ENCODE measurements at places on chromosomes 13 and 19. TPM values are rescaled to one million over a fixed set of nuclear protein-coding genes. Genes with fewer than 3 reads are reported as not detected.

The RASAL3 gene
- total RNA-seq = 1.5 TPM

DNA sequence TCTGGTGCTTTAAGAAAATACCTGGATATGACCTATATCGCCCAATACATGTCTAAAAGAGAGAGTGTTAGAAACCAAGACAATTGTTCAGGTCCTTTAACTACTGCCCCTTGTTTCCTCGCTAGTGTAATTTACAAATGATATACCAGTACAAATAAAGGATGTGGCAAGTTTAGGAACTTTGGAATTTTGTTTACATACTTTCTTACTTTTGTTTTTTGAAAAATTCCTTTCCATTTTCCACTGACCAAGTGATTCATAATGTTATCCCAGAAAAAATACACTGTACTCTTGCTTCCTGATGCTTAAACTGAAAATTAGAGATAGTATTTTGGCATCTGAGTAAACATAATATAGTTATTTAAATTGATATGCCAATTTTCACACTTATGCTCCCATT, 96.8 kb upstream of the CSNK1A1L start:
- no peaks in the 10 kb centered on the region for H3K27me3 ChIP-seq
- no peaks in the 10 kb centered on the region for H3K4me1 ChIP-seq
- no peaks in the 10 kb centered on the region for H3K36me3 ChIP-seq
- no peak overlapping the region for H3K4me3 ChIP-seq
- no peak for DNase-seq

GRCh38 chr13:44763615-44764301, 187.6 kb upstream of the TSC22D1 start:
- peaks cover 2% of the 10 kb centered on the region for H3K27me3 ChIP-seq
- no peaks in the 10 kb centered on the region for H3K36me3 ChIP-seq
- no peak overlapping the region for H3K4me3 ChIP-seq
- no peak overlapping the region for H3K27ac ChIP-seq
- peaks cover 32% of the 10 kb centered on the region for H3K4me1 ChIP-seq
- no peak for DNase-seq

- H3K4me3 ChIP-seq = no peak overlapping the region
- H3K27me3 ChIP-seq = peaks cover 1% of the 10 kb centered on the region
- no peaks in the 10 kb centered on the region for H3K4me1 ChIP-seq
- DNase-seq = no peak
- H3K36me3 ChIP-seq = no peaks in the 10 kb centered on the region
Observed at GRCh38 chr13:76164290-76164689, 528.2 kb downstream of the LMO7 start.

DNA sequence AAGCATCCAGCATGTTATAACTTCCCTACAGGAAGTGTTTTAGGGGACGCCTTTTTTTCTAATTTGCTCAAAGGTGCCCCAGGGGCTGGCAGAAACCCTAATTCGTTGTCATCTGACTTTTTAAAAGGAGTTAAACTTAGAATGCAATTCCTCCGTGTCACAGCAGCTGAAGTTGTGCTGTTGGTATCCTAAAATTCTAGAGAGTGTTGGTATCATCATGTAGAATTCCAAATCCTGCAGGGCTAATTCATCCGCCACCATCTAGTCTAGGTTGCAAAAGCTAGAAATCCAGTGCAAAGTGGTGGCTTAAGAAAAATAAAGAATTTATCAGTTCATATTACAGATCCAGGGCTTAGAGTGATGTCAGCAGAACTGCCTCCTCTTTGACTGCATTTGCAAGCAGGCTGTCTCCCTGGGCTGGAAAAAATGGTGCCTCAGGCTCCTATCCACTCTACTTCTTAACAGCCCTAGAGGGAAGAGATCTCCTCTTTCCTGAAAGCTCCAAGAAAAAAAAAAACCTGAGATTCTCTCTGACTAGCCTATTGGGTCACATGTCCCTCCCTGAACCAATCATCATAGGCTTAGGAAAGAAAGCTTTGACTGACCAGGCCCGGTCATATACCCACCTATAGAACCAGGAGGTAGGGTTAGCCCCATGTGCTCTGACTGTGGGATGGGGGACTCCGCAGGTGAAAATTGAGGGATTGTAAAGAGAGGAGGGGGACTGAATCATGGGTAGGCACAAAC, 73.0 kb downstream of the MAP4K1 start:
- H3K4me3 ChIP-seq = no peak overlapping the region
- peaks cover 4% of the 10 kb centered on the region for H3K36me3 ChIP-seq
- no peaks in the 10 kb centered on the region for H3K27me3 ChIP-seq
- H3K27ac ChIP-seq = no peak overlapping the region
- DNase-seq = no peak

GRCh38 chr19:40358773-40359172, 10.3 kb downstream of the PLD3 start:
- no peak overlapping the region for H3K4me3 ChIP-seq
- DNase-seq = no peak
- no peak overlapping the region for H3K27ac ChIP-seq
- peaks cover 4% of the 10 kb centered on the region for H3K36me3 ChIP-seq
- H3K27me3 ChIP-seq = peaks cover 4% of the 10 kb centered on the region

GRCh38 chr19:48887861-48888612, 10.5 kb downstream of the TULP2 start:
- H3K36me3 ChIP-seq = peaks cover 14% of the 10 kb centered on the region
- no peak for DNase-seq
- H3K27ac ChIP-seq = no peak overlapping the region
- no peak overlapping the region for H3K4me3 ChIP-seq

GRCh38 chr19:3163230-3163886, 15.2 kb upstream of the S1PR4 start:
- peak; percentile 75 for DNase-seq
- no peak overlapping the region for H3K4me3 ChIP-seq
- no peaks in the 10 kb centered on the region for H3K36me3 ChIP-seq
- peaks cover 5% of the 10 kb centered on the region for H3K27me3 ChIP-seq
- no peak overlapping the region for H3K27ac ChIP-seq
- H3K4me1 ChIP-seq = no peaks in the 10 kb centered on the region

- H3K4me1 ChIP-seq = no peaks in the 10 kb centered on the region
- no peak overlapping the region for H3K27ac ChIP-seq
- H3K36me3 ChIP-seq = no peaks in the 10 kb centered on the region
- H3K4me3 ChIP-seq = no peak overlapping the region
Observed at GRCh38 chr13:72643311-72643989, 84.0 kb downstream of the MZT1 start.

The PSG5 gene
- total RNA-seq = not detected

DNA sequence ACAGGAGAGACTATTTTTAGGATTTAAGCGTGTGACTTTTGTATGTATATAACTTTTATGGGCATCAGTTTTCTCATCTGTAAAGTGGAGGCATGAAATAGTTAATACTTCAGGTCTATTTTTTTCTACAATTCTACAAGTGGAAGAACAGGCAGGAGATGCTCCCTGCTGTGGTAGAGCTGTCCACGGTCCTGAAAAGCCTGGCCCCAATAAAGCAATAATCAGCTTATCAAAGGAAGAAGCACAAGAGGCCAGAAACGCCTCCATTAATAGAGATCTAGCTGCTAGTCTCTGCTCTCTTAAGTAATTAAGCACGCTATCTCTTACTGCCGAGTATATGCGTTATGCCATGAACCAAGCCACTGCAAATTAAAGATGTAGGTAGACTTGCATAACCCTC, 28.0 kb upstream of the WASF3 start:
- no peak overlapping the region for H3K4me3 ChIP-seq
- H3K36me3 ChIP-seq = no peaks in the 10 kb centered on the region
- no peak overlapping the region for H3K27ac ChIP-seq
- no peaks in the 10 kb centered on the region for H3K4me1 ChIP-seq
- DNase-seq = peak; percentile 69
- no peaks in the 10 kb centered on the region for H3K27me3 ChIP-seq

GRCh38 chr13:78998630-78999315, 339.8 kb upstream of the OBI1 start:
- H3K4me1 ChIP-seq = no peaks in the 10 kb centered on the region
- no peaks in the 10 kb centered on the region for H3K27me3 ChIP-seq
- no peak for DNase-seq
- H3K4me3 ChIP-seq = no peak overlapping the region

- no peaks in the 10 kb centered on the region for H3K36me3 ChIP-seq
- H3K27ac ChIP-seq = no peak overlapping the region
- H3K4me1 ChIP-seq = peaks cover 4% of the 10 kb centered on the region
- DNase-seq = peak; percentile 26
- no peak overlapping the region for H3K4me3 ChIP-seq
Observed at GRCh38 chr13:79775830-79776229, 294.9 kb downstream of the NDFIP2 start.

DNA sequence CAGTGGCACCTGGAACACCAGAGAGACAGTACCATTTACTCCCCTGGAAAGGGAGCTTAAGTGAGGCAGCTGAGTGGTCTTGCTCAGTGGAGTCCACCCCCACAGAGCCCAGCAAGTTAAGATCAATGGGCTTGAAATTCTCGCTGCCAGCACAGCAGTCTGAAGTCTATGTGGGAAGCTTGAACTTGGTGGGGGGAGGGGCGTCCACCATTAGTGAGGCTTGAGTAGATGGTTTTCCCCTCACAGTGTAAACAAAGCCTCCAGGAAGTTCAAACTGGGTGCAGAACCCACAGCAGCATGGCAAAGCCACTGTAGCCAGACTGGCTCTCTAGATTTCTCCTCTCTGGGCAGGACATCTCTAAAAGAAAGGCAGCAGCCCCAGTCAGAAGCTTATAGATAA, 30.3 kb upstream of the CEACAM4 start:
- H3K27ac ChIP-seq = no peak overlapping the region
- H3K27me3 ChIP-seq = no peaks in the 10 kb centered on the region
- H3K4me3 ChIP-seq = no peak overlapping the region
- H3K4me1 ChIP-seq = no peaks in the 10 kb centered on the region

DNA sequence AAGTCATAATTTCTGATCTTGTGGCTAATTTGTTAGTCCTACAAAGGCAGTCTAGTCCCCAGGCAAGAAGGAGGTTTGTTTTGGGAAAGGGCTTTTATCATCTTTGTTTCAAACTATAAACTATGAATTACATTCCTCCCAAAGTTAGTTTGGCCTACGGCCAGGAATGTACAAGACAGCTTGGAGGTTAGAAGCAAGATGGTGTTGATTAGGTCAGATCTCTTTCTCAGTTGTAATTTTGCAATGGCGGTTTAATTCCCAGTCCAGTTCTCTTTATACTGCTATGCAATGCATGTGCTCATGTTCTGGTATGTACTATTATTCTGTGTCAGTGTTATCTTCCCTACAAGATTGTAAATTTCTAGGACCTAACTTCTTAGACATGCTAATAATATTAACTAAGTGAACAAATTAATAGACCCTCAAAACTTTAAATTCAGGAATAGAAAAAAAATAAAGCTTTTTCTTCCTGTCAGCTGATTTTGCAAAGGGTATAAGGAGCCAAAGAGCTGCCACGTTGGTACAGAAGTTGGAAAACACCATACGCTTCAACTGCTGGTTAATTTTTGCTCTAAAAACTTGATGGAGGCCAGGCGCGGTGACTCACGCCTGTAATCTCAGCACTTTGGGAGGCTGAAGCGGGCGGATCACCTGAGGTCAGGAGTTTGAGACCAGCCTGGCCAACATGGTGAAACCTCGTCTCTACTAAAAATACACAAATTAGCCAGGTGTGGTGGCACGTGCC, 1.3 kb upstream of the DNAJC15 start:
- H3K27me3 ChIP-seq = peaks cover 2% of the 10 kb centered on the region
- no peak overlapping the region for H3K4me3 ChIP-seq
- peaks cover 5% of the 10 kb centered on the region for H3K36me3 ChIP-seq
- peaks cover 5% of the 10 kb centered on the region for H3K4me1 ChIP-seq
- DNase-seq = no peak
- H3K27ac ChIP-seq = no peak overlapping the region

Data from endothelial cell (in vitro differentiated cells).